ENCODE measurements at places on chromosomes 4 and X.

GRCh38 chrX:19636980-19637379, 121.7 kb upstream of the MAP3K15 start:
- no peak for DNase-seq

DNA sequence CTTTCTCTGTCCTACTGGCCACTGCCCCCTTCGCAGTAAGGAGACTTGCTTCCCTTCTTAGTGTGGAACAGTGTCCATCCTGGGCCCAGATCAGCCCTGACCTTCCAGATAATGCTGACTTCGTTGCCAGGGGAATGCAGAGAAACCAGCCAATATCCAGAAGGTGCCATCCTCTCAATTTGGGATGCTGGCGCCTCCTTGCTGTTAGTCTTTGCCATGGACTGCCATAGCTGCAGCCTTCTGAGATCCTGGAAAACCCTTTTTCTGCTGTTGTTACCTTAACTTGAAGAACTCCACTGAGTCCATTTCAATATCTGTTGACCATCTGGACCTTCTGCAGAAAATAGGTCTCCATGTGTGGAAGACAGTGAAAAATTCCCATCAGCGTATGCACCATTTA, 21.8 kb downstream of the RAI2 start:
- no peak for DNase-seq

DNA sequence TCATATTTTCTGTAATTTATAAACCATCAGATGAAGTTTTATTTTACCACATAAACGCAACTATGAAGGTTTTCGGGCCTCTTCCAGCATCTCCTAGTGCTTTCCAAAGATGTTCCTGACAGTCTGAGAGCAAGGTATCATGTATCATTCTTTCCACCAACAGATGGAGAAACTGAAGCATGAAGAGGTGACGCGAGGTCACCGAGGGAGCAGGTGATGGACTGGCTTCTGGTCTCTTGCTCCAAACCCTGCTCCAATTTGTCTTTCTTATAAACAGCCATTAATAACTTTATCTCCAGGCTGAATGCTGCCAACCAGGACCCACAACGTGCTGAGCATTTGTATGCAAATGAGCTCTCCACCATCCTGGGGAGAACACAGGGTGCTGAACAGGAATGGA, 86.3 kb upstream of the MAML3 start:
- DNase-seq: no peak

GRCh38 chrX:41665686-41666085, 23.1 kb upstream of the GPR34 start:
- no peak for DNase-seq

DNA sequence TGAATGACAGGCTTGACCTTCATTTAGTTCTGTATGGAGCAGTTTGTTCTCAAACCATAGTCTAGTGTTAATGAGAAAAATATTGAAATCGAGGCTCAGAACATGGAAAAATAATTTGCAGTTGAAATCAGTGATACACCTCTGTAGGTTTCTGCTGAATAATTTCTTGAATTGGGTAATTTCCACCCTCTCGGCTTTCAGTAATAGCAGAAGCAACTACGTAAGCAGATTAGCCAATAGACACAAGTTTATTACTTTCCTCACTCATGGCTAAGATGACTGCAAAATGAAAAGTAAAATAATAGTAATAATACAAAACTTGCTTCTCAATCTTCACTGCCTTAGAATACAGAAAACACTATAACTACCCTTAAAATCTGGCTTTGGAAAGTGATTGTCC, 46.0 kb downstream of the USP38 start:
- DNase-seq: no peak

GRCh38 chr4:133823177-133823576, 378.4 kb downstream of the PABPC4L start:
- DNase-seq: no peak

GRCh38 chr4:129998436-129999150, 902.6 kb downstream of the C4orf33 start:
- no peak for DNase-seq

- DNase-seq: no peak
These were observed 13.8 kb downstream of the APBB2 start for GRCh38 chr4:41200486-41201017.

- DNase-seq: no peak
These were observed 474.5 kb downstream of the KLHL13 start for GRCh38 chrX:117641913-117642656.

- peak; percentile 30 for DNase-seq
These were observed 9.9 kb upstream of the AKAP14 start for GRCh38 chrX:119885554-119886428.

DNA sequence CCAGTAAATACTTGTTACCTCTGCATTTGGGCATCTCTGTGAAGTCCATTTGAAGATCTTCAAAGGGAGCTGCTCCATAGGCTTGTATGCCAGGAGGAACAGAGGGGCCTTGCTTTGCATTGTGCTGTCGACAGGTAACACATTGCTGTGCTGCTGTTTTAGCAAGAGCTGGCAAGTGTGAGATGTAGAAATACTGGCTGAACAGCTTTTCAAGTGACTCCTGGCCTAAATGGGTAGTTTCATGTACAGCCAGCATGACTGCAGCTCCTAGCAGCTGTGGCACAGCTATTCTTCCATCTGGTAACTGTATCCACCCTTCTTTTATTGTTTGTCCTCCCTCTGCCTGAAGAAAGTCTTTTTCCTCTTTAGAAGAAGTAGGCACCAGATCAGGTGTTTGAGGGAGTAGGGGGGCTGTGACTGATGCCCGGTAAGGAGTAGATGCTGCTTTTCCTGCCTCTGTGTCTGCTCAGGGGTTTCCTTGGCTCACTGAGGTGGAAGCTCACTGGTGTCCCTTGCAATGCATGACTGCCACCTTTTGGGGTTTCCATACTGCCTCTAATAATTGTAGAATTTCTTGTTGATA, 965.3 kb downstream of the CCSER1 start:
- no peak for DNase-seq

DNA sequence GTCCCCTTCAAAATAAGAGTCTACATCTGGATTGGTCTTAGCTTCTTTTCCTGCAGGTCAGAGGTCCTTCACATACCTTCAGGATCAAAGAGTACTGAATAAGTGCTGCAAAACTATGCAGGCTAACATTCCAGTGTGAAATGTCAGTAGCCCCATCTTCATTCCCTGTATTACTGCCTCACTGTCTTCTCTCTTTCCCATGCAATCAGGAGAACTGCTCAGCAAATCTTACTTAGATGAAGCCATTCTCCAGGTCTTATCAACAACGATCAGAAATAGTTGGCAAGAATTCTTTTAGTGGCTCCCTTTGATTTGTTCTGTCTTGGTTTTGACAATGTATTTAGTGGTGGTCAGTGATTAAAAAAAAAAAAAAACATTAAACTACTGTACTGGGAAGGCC, 26.0 kb upstream of the IQCM start:
- DNase-seq: peak; percentile 26

DNA sequence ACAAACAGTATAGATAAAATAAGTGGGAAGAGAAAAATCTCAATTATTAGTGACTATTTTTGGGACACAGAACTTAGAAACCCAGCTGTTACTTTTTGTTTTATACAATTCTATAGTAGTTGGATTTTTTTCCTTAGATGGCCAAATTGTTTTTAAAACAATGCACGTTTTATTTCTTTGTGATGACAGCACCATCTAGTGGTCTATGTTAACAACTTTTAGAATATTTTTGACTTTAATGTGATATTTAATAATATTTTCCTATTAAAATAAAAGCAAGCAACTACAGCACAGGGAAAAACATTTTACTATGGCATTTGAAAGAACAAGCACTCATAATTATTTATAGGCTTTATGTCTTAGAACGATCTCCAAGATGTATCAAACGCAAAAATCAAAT, 5.6 kb upstream of the SMIM31 start:
- DNase-seq: peak; percentile 5

DNA sequence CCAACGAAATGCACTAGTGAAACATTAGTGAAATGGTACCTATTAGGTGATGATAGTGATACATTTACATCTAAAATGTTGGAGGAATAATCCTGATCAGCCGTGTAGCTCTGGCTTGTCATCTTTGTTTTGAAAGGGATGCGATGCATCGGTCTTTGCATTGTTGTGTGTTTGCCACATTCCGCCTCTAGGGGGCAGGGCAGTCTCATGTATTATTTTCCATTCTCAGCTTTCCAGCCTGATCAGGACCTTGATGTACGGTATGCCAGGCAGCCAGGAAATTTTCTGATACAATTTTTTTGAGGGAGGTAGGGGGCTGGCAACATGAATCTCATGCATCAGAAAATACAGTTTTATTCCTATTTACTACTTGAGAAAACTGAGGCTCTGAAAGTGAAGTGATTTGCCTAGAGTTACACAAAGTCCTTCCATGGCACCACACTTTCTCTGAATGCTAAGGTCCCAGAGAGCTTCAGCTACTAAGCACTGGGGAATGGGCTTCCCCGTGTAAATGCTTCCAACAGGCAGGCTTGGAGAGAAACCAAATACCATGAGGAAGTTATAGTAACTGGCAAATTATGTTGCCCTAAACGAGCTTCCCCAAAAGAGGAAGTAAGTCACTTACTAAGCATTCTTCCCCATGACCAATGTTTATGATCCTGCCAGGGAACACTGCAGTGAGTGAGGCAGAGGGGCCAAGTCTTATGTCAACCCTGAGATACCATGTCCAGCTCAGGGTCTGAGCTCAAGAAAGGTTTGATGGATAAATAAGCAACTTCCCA, 31.8 kb upstream of the IQSEC2 start:
- peak; percentile 43 for DNase-seq

GRCh38 chr4:14095831-14096230, 468.3 kb upstream of the BOD1L1 start:
- peak; percentile 15 for DNase-seq

GRCh38 chr4:85759388-85759787, 284.4 kb downstream of the ARHGAP24 start:
- DNase-seq: no peak

DNA sequence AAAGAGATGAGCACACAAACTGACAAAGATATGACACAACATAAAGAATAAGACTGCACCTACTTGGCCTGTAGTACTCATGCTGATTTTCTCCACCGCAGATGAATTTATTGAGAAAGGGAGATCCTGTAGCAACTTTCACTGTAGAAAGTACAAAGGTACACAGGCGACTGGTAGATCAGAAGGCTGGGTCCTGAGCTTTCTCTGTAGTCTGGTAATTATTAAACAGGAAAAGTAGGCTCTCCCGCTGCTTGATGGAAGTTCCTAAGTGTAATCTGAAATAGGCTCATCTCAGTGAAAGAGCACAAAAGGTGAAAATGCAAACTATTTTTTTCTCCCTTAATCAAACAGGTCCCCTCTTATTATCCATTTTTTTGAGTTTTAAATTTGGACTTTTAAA, at the start of gene ADH6:
Gene ADH6, minus strand, starts transcription at position 175 of the 400 bp plus-strand sequence. Its CDS starts 94 bp downstream, at position 81.
- DNase-seq: no peak

DNA sequence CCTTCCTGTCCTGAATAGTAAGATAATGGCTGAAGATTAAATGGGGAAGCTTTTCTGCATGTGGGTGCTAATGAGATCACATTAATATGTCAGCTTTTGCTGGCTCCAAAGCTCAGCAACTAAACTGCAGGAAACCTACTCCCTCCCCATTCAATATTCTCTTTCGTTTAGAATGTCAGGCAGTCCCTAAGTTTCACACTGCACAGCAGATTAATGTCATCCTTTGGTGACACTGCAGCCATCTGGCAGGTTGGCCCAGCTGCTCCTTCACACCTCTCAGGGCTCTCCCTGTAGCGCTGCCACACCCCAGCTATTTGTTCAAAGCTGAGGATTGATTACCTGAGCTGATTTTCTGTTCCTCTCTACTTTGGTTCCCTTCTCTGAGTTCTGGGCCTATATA, 110.5 kb downstream of the KDR start:
- DNase-seq: no peak

- DNase-seq: no peak
These were observed 6.8 kb downstream of the PTCHD1 start for GRCh38 chrX:23341452-23341851.

GRCh38 chr4:140726776-140727500, 29.2 kb downstream of the TBC1D9 start:
- DNase-seq: no peak

- peak; percentile 17 for DNase-seq
These were observed 11.3 kb upstream of the ANOS1 start for GRCh38 chrX:8743126-8743732.

GRCh38 chr4:53571936-53572599, 19.2 kb downstream of the LNX1 start:
- no peak for DNase-seq

DNA sequence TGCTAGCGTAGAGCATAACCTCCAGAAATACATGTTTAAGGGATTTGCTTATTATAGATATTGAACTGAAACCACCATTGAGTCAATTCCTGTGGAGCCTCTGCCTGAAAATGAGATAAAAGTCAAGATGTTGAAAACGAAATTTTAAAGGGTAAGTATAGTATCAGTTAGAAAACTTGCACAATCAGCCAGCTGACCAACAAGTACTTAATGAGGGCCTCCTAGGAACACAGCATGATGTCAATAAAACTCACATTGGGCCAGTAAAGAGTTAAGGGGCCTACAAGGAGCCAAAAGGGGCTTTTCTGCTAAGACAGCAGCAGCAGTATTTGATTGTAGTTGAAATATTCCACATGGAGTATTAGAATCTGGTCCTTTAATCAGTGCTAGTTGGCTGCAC, 314.1 kb upstream of the PPARGC1A start:
- no peak for DNase-seq

GRCh38 chr4:153242839-153243324, 38.6 kb downstream of the TRIM2 start:
- DNase-seq: no peak

DNA sequence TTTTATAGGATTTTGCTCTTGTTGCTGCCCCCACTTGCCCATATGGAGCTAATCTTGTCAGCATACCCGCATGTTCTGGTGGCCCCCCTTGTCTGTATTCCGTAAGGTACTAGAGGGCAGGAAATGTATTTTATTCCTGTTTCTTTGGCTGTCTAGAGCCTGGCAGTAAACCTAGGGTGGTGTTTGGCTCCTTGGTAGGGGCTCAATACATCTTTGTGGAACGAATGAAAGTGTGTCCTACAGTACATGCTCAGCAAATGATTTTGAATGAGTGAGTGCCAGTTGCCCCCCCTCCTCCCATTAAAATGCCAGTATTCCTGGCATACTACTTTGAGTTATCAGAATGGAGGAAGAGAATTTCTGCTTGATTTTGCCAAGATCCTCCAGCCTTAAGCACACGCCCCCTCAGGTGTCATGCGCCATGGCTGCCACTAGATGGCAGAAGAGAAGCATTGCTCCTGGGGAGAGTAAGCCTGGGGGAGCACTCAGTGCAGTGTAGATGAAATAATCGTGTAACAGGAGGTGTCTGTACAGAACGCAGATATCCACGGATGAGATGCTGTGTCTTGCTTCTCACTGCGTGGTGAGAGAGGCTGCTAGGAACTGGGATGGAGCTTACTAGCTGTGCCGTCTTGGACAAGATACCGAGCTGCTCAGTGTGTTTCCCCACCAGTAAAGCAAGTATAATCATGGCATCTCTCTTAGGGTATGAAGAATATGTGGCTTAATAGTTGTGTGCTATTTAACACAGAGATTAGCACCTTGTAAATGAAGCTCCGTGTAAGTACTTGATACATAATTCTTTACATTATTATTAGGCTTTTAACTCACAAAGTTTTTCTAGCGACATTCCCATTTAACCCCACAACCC, 17.2 kb upstream of the RNF212 start:
- peak; percentile 69 for DNase-seq

DNA sequence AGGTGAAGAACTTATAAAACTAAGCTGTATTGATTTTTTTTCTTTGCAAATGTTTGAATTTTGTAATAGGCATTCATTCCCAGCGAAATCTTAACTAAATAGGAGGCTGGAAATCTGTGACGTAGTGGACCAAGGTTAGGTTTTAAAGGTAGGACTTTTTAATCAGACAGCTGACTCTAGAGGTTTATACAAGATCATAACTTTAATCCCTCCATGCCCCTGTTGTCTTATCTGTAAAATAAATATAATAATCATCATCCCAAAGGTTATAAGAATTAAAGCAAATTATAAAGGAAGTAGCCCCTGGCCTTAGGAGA, 101.3 kb downstream of the SHROOM3 start:
- no peak for DNase-seq
